A549 treated with Mapracorat at 1 μM for 4 hours (cell line): ENCODE measurements at places on chromosomes 4 and X. TPM values are rescaled to one million over a fixed set of nuclear protein-coding genes. Genes with fewer than 3 reads are reported as not detected.

Gene SASH3
- total RNA-seq: not detected in 5 replicates

Gene CLGN
- 4.5 to 5.5 TPM (median 5.3 TPM) in 5 replicates for total RNA-seq

Gene PDLIM3
- 0.07 to 0.42 TPM (median 0.22 TPM) in 4 of 5 replicates, not detected in the other for total RNA-seq

Gene CDKL5
- 3.8 to 6.1 TPM (median 5.5 TPM) in 5 replicates for total RNA-seq

Gene TMSB15C
- total RNA-seq: 0.07 to 0.33 TPM (median 0.23 TPM) in 4 of 5 replicates, not detected in the other

Gene CXCL1
- total RNA-seq: 6.0 to 8.7 TPM (median 7.9 TPM) in 5 replicates

Gene KLHL5
- total RNA-seq: 43.7 to 61.1 TPM (median 55.1 TPM) in 5 replicates

Gene RNF150
- total RNA-seq: 0.20 to 0.64 TPM (median 0.30 TPM) in 5 replicates

Gene SLC9B1
- not detected in 5 replicates for total RNA-seq

Gene CTAG1A
- not detected in 5 replicates for total RNA-seq

Gene FATE1
- total RNA-seq: not detected in 5 replicates

Gene ANAPC10
- 11.6 to 17.0 TPM (median 12.6 TPM) in 5 replicates for total RNA-seq

Gene VCX
- not detected in 5 replicates for total RNA-seq

Gene ZNF157
- total RNA-seq: not detected in 5 replicates

Gene GAGE2A
- not detected in 5 replicates for total RNA-seq

Gene ADGRG2
- 8.7 to 11.1 TPM (median 10.5 TPM) in 5 replicates for total RNA-seq

Gene COQ2
- 17.2 to 20.3 TPM (median 19.6 TPM) in 5 replicates for total RNA-seq

Gene PHKA1
- 24.0 to 31.5 TPM (median 29.1 TPM) in 5 replicates for total RNA-seq

Gene MMAA
- 1.1 to 1.6 TPM (median 1.4 TPM) in 5 replicates for total RNA-seq

Gene SPANXB1
- total RNA-seq: 1.3 to 3.9 TPM (median 2.5 TPM) in 5 replicates

Gene USP17L5
- not detected in 5 replicates for total RNA-seq

Gene TRAPPC11
- 8.6 to 10.9 TPM (median 9.9 TPM) in 5 replicates for total RNA-seq

Gene DGAT2L6
- not detected in 5 replicates for total RNA-seq

Gene NAP1L3
- total RNA-seq: 0.26 to 0.64 TPM (median 0.31 TPM) in 5 replicates

Gene SLC6A14
- total RNA-seq: not detected in 5 replicates

Gene EIF1AX
- total RNA-seq: 95.3 to 101 TPM (median 96.7 TPM) in 5 replicates

Gene TDO2
- 0.46 to 1.1 TPM (median 0.66 TPM) in 5 replicates for total RNA-seq

Gene PLAC1
- total RNA-seq: 0.48 to 0.80 TPM (median 0.73 TPM) in 5 replicates

Gene FRMD7
- not detected in 5 replicates for total RNA-seq

Gene KIT
- total RNA-seq: not detected in 5 replicates

Gene IL1RAPL2
- total RNA-seq: not detected in 5 replicates

Gene MAGEB4
- total RNA-seq: not detected in 5 replicates

Gene FABP2
- total RNA-seq: not detected in 5 replicates

Gene XAGE2
- total RNA-seq: not detected in 5 replicates

Gene MSANTD1
- 0.08 to 0.20 TPM (median 0.12 TPM) in 5 replicates for total RNA-seq

Gene HERC5
- total RNA-seq: 3.6 to 4.4 TPM (median 3.9 TPM) in 5 replicates

Gene CSN1S1
- not detected in 5 replicates for total RNA-seq

Gene MAGEA1
- 0.09 to 0.13 TPM (median 0.12 TPM) in 4 of 5 replicates, not detected in the other for total RNA-seq

Gene KLB
- 0.08 to 0.16 TPM (median 0.13 TPM) in 5 replicates for total RNA-seq

Gene MAGEB1
- total RNA-seq: not detected in 5 replicates
